Suprapubic skin (tissue), 4 donors: ENCODE measurements at places on chromosomes 2 and 18.
A peak's percentile ranks its signal among the peaks of the same experiment; 100 is the strongest.

DNA sequence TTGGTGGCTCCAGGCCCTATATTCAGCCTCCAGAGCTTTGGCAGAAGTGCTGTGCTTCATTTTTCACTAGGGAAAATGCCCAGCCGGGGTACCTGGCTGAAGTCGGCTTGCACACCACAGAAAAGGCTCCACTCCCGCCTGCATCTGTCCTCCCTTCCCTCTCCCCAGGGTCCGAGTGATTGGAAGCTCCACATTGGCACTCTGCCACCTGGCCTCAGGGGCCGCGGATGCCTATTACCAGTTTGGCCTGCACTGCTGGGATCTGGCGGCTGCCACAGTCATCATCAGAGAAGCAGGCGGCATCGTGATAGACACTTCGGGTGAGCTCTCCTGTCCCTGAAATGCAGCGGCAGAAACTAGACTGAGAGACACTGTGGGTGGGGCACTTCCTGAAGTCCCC, 47.4 kb downstream of the IMPA2 start:
- DNase-seq, result peak; percentile 79

DNA sequence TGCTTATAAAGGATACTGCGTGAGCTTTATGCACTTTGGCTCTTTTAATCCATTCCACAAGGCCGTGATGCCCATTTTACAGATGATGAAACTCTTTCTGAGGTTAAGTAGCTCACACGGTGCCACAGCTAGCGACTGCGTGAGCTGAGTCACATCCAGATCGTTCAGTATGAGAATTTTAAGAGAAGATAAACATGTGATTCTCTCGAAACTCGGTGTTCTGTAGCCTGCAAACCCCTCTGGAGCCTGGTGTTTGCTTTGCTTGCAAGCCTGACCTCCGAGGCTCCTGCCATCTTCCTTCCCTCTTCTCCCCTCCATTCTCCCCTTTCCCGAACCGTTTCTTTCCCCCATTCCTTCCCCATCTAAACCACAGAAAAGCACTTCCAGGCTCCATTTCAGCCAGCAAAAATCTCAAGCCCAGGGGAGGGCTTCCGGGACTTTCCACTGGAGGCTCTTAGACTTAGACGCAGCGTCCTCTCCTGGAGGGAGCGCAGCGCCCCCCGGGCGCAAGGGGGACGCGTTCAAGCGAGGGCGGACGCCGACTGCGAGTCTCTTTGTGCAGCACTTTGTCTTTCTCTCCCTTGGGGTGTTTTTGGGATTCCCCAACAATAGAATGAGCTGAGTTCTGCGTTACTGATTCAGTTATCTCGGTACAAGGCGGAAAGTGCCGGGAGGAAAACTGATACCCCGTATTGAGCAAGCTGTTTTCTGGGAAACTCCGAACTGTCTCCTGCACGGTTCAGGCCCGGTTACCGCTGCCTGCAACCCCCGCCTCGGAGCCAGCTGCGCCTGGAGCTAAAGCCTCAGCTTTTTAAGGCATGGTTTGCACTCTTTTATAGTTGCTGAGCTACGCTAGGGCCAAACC, 38.0 kb downstream of the CYP1B1 start:
- no peak for DNase-seq

GRCh38 chr2:37842732-37843440, 82.2 kb upstream of the RMDN2 start:
- no peak for DNase-seq

DNA sequence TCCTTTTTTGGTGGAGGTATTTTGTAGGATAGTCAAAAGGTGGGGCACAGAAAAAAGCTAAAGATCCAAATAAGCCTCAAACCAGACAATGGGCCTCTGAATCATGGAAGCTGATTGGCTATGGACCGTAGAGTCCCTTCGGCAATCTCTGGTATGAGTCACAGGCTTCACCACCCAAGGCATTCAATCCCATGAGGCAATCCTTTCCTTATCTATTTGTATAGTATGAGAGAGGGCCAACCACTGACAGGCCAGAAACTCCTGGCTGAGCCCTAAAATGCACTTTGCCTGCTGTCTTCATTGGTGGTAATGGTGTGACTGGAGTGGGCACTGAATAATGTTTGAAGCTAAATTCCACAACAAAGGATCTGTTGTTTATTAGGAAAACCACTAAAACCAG, 38.7 kb upstream of the MEX3C start:
- no peak for DNase-seq

GRCh38 chr2:212732860-212733259, 194.3 kb upstream of the ERBB4 start:
- no peak for DNase-seq

- no peak for DNase-seq
Measured at GRCh38 chr2:207046724-207047123, 107.4 kb downstream of the CPO start.

GRCh38 chr2:102337012-102337411, 18.6 kb upstream of the IL18R1 start:
- no peak for DNase-seq

DNA sequence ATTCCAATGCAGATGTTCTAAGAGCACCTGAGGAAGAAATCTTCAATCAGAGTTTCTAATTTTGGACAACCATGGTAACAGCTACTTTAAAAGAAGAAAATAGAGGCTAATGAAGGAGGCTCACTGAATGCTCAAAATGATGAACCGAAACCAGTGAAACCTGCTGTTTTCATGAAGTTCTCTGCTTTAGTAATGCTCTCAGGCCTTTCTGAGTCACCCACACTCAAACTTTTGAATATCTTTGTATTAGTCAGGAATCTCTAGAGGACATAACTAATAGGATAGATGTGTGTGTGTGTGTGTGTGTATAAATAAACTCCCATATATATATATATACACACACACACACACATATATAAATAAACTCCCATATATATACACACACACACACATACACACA, 76.9 kb upstream of the RIT2 start:
- no peak for DNase-seq

DNA sequence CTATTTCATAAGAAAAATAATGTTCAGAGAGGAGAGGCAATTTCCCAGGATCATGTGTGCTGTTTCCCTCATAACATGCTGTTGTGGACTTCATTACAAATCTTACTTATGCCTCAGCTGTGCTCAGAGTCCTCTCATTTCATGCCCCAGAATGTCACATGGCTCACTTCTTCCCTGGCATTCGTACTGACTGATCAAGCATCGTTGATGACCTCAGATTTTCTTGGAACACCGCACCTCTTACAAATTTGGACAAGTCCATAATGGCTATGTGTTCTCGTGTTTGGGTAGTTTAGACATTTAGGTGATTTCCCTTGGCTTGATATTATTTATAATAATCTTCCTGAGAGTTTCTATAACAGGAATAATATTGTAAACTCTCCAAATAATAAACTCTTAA, 32.9 kb downstream of the SERPINB7 start:
- no peak for DNase-seq

- peak; percentile 36 for DNase-seq
Measured at GRCh38 chr2:109683452-109683851, 69.3 kb downstream of the SOWAHC start.
